Activated CD4-positive, alpha-beta T cell treated with anti-CD3 and anti-CD28 coated beads, Interleukin-2, Interleukin-4, amounts not matched to agents 100 ng/mL and 50 ng/mL, durations not matched to agents 16 hours and 8 hours (primary cell): ENCODE measurements at places on chromosomes 12 and 14.

DNA sequence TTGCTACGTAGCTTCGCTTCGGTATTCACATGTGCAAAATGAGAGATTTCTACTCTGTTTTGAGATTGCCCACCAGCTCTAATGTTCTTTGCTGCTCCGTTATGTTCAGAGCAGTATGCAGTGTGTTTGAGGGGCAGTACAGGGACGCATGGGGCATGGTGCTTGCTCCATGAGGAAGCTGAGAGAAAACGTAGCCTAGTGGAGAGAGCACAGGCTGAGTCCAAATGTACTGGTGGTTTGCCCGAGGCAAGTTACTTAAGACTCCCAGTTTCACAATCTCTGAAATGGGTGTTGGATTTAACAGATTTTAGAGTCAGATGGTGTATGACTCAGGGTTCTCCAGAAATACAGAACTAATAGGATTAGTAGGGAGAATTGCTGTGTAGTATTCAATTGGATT is 310.5 kb downstream of the ETNK1 start:
- no peak for DNase-seq

DNA sequence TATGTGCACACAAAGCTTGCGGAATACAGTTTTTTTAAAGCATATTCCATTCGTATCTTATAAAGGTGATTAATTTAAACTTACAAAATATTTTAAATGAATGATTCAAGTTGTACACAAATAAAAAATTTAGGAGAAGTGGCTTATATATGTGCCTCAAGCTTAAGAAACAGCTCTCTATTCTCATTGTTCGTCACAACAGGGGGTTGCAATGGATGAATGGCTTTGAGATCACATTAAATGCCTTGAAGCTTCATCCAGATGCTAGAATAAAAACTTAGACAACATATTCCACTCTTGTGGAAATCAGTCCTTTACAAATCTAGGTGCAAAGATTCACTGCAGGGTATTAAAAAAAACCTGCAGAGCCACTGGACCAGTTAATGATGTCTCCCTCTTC is 303.9 kb upstream of the LRFN5 start:
- no peak for DNase-seq

- peak; percentile 56 for DNase-seq
Measured at GRCh38 chr12:50055831-50056638, 1.4 kb upstream of the ASIC1 start.

DNA sequence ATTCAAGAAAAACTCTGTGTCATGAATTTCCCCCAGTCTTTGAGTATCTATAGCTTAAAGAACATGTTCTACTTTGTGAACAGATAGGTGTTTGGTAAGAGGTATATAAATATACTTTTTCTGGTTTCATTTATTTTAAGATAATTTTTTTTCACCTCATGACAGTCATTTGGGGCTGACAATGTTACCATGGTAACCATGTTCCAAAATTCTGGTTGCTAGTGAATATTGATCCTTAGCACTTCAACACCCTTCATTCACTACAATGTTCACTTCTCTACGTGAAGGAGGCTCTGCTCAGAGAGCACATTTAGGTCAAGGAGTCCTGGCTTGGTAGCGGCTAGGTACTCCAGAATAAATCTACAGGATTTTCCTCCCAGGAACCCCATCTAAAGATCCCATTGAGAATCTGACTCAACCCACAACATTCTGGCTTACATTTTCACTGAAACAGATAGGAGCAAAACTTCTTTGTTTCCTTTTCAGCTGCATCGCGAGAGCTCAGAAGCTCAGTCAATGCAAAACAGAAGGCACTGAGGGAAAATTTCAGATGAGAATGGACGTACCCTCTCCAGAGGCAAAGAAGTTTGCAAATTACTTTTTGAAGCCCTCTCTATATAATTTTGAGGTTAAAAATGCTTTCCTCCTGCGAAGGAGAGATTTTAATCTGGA is 93.6 kb downstream of the ARF6 start:
- DNase-seq = peak; percentile 33

GRCh38 chr12:107484230-107484629 is 201.4 kb upstream of the PWP1 start:
- DNase-seq = no peak

DNA sequence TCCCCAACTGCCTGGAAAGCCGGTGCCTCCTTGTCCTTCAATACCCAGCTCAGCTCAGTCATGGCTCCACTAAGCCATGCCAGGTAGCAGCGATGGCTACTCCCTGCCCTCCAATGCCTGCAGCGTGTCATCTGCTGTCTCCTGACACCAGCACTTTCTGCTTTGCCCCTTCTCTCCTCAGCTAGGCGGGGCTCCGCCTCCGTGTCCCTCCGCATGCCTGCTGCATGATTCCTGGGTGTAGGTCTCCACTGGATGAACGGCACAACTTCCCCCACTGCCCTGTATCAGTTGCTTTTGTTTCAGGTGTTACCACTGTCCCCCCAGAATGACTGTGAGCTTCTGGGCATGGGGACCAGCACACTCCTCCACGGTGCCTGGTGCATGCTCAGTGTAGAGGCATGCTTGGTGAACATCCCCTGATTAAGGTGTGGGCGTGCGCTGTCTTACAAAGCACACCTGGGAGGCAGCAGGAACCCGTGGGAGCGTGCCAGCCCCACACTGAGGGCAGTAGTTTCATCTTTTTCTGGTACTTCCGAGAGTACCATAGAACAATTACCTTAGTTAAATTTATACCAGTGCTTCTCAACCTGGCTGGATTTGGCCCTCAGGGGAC is 179.4 kb upstream of the PRMT8 start:
- DNase-seq = no peak

DNA sequence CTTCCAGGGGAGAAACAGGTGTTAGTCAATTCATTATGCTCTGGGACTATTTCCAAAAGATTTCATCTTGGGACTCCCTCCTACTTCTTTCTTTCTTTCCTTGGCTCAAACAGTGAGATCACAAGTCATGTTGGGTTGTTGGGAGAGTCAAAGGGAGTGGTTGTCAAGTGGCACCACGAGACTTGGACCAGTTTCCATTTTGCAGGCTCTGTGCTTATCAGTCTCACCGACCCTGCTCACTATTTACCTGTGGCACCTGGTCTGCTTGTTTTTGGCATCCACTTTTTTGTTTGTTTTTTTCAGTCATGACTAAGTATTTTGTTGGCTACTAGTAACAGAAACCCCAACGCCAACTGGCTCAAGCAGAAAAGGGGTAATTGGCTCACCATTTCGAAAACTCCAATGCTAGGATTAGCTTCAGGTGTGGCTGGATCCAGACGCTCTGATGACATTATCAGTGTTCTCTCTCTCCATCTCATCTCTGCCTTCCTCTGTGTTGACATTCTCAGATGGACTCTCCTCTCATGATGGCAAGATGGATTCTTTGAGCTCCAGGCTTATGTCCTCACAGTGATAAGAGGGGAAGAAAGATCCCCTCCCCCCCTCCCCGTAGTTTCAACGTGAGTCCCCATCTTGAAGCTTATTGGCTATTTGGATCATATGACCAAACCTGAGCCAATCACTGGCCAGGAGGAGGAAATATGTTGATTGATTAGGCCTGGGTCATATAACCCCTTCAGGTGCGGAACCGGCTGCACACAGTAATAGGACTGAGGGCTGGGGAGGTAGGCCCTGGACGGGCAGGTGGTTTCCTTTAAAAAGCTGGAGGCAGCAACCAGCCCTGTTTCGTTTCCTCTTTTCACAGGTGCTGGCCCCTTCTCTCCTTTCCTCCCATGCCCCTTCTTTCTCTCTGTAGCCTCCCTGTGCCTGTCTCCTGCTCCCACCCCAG is 84.2 kb downstream of the AACS start:
- no peak for DNase-seq

GRCh38 chr14:68235011-68235410 is 415.4 kb downstream of the RAD51B start:
- DNase-seq = no peak

- no peak for DNase-seq
Measured at GRCh38 chr12:25121110-25121509, 73.8 kb downstream of the DNAI7 start.

GRCh38 chr12:25009496-25010092 is 60.7 kb upstream of the BCAT1 start:
- no peak for DNase-seq

DNA sequence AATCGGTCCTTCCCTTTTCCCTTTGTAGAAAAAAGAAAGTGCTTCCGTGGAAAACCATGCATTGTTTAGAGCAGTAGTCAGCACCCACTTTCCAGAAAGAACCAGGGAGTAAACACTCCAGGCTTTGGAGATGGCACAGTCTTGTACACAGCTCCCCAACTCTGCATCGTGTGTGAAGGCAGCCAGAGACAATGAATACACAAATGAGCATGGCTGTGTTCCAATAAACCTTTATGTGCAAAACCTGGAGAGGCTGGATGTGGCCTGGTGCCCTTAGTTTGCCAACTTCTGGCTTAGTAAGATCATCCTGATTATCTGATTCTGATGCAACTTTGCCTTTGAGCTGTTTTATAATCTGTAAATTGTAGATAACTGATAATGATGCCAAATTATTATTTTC is 463.4 kb upstream of the TMEM132C start:
- DNase-seq = no peak

- DNase-seq = no peak
Measured at GRCh38 chr14:40269436-40269835, 837.2 kb upstream of the FBXO33 start.

DNA sequence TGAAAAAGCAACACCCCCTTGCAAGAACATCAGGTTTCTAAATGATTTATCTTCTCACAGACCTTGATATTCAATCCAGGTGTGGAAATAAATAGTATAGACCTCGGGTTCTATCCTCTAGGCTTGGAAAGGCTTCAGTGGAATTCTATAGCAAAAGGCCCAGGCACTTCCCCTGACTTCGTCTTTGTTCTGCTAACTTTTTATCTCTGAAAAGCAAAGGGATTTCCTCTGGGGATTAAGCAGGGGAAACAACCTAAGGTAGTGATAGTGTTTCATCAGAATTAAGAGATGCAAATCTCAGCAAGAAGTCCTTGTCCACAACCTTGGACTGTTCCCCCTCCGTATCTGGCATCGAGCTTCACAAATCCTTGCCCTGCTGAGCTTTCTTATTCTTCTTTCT is 59.5 kb upstream of the DUSP6 start:
- DNase-seq = no peak

DNA sequence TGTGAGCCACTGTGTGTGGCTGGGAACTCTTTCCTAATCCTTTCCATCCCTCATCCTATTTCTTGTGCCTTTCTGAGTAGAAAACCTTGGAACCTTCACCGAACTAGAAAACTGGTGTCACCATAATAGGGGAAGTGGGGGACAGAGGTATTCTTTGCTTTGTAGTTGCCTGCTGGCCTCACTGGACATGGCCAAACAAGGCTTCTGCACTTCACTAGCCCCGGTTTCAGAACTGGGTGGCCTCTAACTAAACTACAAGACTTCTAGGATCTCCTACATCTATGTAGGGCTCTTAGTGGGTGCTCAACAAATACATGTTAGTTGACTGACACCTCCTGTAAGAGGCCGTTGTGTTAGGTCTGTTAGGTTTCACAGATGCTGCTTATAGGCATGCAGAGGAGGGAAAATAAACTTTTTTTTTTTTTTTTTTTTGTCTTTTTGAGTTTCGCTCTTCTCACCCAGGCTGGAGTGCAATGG is 597 bp upstream of the CIROP start:
- DNase-seq = no peak

GRCh38 chr14:61510736-61511557 is 184.4 kb upstream of the HIF1A start:
- no peak for DNase-seq

- DNase-seq = no peak
Measured at GRCh38 chr14:23183479-23183878, at the start of gene SLC7A8. TSS of gene SLC7A8 (minus strand) at chr14:23183660. CDS start at chr14:23182914, 746 bp downstream.

DNA sequence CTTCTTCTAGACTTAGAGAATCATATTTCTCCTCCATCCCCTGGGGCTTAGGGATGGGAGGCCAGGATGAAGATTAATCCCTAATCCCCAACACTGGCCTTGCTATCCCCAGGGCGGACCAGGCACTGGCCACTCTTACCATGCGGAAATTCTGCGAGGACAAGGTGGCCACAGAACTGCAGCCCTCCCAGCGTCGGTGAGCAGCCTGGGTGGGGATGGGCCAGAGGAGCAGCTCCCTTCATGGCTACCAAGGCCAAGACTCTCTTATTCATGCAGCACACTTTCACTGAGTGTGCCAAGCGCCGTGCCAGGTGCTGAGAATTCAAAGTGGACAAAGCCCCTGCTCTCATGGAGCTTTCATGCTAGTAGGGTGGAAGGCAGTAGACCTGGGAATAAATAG is 7.0 kb downstream of the TNS2 start:
- DNase-seq = no peak

GRCh38 chr12:5034603-5035002 is 9.1 kb upstream of the KCNA5 start:
- peak; percentile 45 for DNase-seq

DNA sequence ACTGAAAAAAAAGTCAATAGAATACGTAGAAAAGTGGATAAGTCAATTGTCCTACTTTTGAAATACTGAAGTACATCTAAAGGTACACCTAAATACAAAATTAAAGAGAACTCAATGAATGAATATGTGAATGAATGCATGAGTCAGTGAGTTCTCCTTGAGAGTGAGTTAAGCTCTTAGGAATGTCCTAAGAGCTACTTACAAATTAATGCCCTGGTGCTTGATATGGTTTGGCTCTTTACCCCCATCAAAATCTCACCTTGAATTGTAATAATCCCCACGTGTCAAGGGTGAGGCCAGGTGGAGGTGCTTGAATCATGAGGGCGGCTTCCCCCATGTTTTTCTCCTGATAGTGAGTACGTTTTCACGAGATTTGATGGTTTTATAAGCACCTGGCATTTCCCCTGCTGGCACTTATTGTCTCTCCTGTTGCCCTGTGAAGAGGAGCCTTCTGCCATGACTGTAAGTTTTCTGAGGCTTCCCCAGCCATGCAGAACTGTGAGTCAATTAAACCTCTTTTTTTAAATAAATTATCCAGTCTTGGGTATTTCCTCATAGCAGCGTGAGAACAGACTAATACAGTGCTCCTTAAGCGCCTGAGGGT is 192.2 kb upstream of the ARHGAP5 start:
- DNase-seq = no peak

- DNase-seq = no peak
Measured at GRCh38 chr14:75315144-75315543, 36.5 kb downstream of the FOS start.

DNA sequence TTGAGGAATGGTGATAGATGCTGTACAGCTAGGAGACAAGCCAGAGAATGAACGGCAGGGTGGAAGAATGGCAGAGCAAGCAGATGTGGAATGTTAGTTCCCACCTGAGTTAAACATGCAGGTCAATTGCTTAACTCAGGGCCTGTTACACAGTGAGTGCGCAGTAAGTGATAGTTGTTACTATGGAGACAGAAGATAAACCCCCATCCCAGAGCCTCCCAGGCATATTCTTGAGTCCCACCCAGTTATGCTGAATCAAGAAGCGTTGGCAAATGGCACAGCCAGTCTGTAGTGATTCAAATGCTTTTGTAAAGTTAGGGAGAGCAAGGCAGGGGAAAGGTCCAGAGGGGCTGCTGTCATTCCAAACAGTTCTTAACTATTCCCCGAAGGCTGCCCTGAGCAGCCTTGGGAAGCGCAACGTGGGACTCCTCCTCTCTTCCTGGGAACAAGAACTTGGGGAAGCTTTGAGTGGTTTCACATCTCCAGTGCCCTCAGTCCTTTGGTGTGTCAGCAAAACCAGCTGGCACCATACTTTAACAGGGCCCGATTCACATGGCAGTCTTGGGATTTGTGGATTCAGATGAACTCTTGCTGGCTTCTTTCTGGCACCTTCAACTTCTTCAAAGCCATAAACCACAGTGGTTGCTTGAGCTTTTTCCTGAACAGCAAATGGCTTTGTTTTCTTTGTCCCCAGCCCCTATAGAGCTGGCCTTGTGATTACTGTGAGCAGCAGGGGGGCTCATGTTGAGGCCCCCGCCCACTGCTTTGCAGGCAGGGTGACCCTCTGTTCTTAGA is 66.4 kb downstream of the PPM1A start:
- no peak for DNase-seq

GRCh38 chr12:69660164-69660863 is 38.8 kb downstream of the BEST3 start:
- no peak for DNase-seq
